Stomach (tissue), 19 donors: ENCODE measurements at places on chromosomes 2 and 18. TPM values are rescaled to one million over a fixed set of nuclear protein-coding genes. Genes with fewer than 3 reads are reported as not detected.

SERPINB11 gene
- 0.37 TPM for total RNA-seq

ING5 gene
- 29.0 TPM for total RNA-seq

UGT1A5 gene
- not detected for total RNA-seq

FKBP1B gene
- total RNA-seq: 13.6 TPM

CCDC74B gene
- 2.4 TPM for total RNA-seq

AMER3 gene
- not detected for total RNA-seq

RIT2 gene
- total RNA-seq: not detected

SERPINB2 gene
- total RNA-seq: 1.8 TPM

GEN1 gene
- 10.3 TPM for total RNA-seq

LNPK gene
- 11.0 TPM for total RNA-seq

CRYGC gene
- total RNA-seq: not detected

LIMS4 gene
- not detected for total RNA-seq

DLX2 gene
- total RNA-seq: not detected

DNA sequence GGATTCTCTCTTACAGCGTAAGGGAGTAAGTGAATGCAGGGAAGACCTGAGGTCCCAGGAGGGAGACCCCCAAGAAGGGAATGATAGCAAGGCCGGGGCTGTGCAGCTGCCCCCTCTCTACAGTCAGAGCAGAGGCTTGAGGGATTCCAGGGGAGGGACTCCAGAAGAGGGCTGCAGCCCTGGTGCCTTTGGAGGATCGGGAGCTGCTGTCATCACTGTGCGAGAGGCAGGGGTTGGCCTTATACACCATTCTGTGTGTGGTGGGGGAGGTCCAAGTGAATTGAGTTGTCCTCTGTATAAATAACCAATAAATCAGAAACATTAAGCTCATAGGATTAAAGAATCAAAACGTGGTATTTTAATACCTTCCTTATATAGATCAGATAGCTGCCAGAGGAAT lies 114.9 kb downstream of the GLI2 start:
- DNase-seq: no peak

DNA sequence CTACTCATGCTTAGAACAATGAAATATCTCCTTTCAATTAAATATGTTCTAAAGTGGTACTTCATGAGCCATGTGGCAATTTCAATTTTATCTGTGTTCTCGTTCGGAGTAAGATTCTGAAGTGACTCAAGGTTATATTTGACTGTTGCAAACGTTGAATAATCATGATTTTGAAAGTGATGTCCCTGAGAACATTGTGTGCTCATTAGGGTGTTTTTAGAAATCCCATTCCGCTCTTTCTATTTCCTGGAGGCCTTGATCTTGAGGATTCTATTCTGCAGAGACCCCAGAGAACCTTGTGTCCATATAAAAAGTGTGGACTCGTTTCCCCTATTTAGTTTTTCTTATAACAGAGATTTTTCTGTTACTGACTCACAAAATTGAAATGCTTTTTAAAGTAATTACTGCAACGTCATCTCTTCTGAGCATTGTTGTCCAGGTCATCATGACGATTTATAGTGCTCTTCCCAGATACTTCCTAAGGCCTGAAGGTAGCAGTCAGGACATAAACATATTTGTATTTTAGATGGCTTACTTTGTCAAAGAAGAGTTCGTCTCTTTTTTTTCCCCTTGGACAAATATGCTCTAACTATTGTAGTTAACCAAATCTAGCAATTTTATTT lies 27.2 kb downstream of the IL1R2 start:
- no peak for DNase-seq

- DNase-seq: no peak
Observed at GRCh38 chr18:63147973-63148372, 171.6 kb downstream of the BCL2 start.

GRCh38 chr2:196971574-196972279 lies 45.2 kb upstream of the PGAP1 start:
- DNase-seq: no peak

DNA sequence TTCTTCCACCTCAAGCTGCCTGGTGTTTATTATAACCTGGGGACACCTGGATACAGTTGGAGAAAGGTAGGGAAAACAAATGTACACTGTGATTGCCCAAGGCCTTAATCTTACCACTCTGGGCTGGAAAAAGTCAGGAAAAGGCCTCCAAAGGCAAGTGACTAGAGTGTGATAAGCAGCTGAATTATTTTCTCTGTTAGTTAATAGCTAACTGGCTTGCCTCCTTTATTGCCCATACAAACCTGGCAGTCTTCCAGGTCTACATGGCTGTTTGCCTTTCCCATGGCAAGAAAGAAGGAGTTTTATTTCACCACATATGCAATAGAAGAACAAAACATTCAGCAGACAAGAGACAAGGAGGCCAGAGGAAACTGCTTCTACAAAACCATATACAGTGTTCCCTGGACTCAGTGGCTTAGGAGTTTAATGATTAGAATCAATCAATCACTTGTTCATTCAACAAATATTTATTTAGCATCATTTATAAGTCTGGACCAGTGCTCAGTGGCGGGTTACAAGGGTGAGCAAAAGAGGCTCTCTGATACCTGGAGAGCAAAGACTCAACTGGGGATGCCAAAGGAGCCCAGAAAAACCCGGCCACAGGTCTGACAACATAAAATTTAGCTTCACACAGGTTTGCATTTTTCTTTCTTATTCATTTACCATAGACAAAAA lies 27.5 kb upstream of the SUCLG1 start:
- peak; percentile 93 for DNase-seq

- DNase-seq: no peak
Observed at GRCh38 chr2:32068-32467, 14.2 kb downstream of the FAM110C start.

GRCh38 chr2:139380051-139380450 lies 599.9 kb upstream of the NXPH2 start:
- DNase-seq: no peak

DNA sequence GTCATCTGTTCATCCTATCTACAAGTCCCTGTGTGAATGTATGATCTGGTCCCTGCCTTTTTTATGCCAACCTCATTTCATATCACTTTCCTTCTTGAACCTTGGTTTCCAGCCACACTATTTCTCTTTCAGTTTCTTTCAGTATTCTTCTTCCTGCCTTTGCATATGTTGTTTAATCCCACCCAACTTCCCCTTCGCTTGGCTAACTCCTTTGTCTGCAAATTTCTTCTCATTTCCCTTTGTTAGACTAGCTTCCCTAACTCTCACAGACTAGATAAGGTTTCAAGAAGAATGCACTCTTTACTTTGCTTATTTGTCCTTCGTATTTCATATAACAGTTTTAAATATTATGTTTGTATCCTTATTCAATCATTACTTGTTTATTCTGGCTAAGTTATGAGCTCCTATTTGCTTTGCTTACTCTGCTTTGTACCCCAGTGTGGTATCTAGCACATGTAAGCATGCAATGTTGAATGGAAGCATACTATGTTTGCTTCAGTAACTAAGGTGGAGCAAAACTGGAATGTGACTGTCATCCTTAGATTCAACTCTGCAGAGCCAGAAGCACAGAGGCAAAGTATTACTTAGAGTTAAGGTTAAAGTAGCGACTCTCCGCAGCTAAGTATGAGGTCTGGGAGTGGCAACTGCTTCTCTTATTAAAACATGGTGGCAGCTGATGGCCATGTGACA lies 681.3 kb downstream of the CPS1 start:
- no peak for DNase-seq

DNA sequence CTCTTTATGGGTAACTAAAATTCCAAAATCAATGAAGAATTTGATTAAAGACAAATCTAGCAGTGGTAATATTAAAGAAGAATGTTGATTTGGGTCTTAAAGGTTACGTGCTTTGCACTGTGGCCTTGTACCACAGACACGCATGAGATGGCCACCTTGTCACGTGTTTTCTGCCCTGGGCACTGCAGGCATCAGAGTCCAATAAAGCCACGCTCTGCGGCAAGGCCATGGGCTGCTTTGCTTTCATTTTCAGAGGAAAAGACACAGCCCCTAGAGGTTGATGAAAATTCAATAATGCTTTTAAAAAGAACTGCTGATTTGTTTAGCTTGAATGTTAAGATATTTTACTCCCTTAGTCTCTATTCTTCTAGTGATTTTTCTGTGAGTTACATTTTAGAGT lies 30.4 kb downstream of the AOX1 start:
- DNase-seq: peak; percentile 29

- DNase-seq: no peak
Observed at GRCh38 chr2:224174521-224174920, 135.4 kb upstream of the SERPINE2 start.

- DNase-seq: no peak
Observed at GRCh38 chr2:75622500-75622899, 24.1 kb upstream of the MRPL19 start.

DNA sequence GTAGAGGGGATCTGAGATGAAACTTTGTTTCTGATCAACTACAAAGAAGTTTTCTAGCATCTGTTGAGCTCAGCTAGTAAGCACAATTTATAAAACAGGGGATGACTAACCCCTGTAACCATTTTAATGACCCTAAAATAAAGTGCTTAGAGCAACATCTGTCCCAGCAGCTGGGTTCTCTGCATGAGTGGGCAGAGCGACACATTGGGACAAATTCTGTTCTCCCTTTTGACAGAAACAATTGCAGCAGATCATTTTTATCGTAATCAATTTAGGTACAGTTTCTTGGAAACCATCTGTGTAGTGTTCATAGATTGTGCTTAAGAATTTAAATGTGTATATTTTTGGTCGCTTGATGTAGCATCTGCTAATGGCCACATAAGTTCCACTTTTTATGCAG lies 678.0 kb downstream of the RNF144A start:
- DNase-seq: no peak

GRCh38 chr2:15630121-15630977 lies 38.7 kb downstream of the DDX1 start:
- DNase-seq: no peak

- DNase-seq: peak; percentile 8
Observed at GRCh38 chr2:196677404-196677803, 37.9 kb downstream of the CCDC150 start.

GRCh38 chr2:183868707-183869106 lies 729.6 kb upstream of the ZNF804A start:
- no peak for DNase-seq

- DNase-seq: no peak
Observed at GRCh38 chr2:100870652-100871531, 51.0 kb downstream of the NPAS2 start.

DNA sequence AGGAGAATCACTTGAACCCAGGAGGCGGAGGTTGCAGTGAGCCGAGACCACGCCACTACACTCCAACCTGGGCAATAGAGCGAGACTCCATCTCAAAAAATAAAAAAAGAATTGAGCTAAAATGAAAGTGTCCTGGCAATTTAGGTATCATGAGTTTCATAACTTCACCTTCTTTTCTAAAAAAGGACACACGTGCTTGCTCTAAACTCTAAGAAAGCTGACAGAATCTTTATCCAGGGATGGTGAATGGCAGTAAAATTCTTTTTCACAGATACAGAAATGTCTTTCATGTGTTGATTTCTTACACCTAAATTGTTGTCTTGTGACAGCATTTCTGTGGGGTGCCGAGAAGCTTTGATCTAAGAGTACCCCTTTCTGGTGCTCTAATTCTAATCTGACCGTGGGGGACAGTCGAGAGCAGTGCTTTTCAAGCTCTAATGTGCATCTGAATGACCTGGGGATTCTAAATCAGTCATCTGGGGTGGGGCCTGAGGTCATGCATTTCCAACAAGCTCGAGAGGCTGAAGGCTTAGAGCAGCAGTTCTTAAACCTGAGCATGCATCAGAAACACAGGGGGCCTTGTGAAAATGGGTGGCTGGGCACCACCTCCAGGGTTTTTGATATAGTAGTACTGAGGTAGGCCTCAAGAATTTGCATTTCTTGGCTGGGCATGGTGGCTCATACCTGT lies 42.1 kb upstream of the REL start:
- no peak for DNase-seq

DNA sequence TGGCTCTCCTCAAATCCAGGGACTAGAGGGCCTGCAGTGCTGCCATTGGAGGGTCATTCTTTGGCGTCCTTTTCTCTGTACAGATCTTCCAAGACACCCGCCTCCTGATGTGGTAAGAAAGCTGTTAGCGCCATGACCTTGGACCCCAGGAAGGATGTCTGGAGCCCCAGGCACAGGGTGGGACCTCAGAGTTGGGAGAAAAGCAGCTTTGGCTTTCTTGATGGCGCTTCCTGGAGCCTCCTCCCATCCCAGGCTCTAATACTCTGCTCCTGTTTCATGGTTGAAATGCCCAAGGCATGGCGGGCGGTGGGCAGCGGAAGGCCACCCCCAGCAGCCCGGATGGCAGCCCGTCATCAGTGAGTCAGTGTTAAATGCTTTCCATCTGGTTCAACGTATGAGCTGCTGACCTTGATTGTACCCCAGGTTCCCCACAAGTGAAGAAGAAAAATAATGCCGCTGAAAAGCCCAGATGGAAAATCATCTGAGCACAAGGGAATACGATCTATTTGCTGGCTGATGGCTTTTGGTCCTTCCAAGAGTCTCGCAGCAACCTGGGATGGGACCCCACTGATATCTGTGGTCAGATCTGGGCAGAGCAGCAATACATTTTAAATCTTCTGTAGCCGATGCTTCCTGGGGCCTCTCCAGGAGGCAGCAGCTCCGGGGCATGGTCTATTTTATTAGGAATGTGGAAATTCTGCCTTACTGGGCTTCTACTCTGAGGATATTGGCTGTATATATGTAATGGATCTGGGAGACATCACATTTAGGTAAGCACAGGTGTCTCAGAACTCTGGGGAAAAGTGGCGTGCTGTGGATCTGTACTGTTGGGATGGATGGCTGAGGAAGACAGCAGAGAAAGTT lies 15.1 kb downstream of the ACKR3 start:
- DNase-seq: peak; percentile 19

DNA sequence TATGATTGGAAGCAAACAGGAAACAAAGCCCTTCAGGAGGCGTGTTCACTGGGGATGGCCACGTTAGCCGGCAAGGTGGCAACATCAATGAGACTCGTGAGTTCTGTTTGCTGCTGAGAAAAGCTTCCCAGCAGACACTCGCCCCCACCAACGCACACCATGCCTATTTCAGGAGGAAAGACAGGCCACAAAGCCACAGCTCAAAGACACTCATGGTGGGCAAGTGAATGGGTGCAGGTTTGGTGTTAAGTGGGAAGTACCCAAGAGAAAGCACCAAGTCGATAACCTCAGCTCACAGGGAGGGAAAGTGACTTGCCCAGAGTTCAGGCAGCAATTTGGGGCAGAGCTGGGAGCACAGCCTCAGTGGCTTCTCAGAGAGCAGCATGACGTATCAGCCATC lies 10.5 kb upstream of the MTERF4 start:
- DNase-seq: peak; percentile 13

DNA sequence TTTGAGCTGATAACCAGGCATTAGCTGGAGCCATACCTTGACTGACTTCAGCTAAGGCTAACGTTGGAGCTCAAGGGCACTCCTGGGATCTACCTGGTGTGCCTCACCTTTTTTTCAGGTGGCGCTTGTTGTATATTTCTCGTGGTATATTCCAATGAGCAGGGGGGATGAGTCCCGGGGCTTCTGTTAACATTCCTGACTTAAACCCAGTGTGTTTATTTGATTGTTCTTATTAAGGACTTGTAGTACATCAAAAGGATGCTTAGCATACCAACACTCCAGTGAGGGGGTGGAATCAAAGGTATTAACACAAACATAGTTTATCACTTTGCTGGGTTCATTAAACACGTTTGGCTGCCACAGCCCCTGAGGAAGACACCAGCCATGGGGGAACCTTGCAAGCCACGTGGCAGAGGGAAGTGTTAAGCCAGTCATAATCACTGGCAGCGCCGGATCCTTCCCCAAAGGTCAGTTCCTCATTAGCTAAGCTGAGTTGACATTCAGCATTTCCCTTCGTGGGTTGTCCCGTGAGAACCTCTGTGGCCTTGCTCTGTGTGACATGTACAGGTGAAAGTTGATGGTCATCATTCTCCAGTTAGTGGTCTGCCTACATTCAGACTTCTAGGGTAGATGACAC lies 119.5 kb upstream of the MCFD2 start:
- no peak for DNase-seq
